Activated T-cell treated with anti-CD3 and anti-CD28 coated beads, Interleukin-2, amount 50 U/mL, for 72 hours (primary cell): ENCODE measurements at places on chromosomes 2 and 18. TPM values are rescaled to one million over a fixed set of nuclear protein-coding genes. Genes with fewer than 3 reads are reported as not detected.

DNA sequence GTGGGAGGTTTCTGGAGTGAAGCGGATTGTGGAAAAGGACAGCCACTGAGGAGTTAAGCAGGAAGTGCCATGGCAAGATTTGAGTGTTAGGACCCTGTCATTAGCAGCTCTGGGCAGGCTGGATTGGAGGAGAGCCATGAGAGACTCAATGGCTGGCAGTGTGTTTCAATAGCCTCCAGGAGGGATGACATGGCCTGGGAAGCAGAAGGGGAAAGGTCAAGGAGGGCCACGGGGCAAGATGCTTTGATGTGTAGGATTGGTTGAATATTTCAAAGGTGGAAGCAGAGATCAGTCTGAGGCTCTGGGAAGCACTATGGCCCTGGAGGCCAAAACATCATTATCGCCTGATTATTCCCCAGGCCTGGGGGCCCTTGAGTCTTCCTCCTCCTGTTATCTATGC is 229.0 kb upstream of the HS6ST1 start:
- no peaks in the 10 kb centered on the region for H3K36me3 ChIP-seq
- H3K4me3 ChIP-seq, result no peak overlapping the region
- H3K27me3 ChIP-seq, result no peaks in the 10 kb centered on the region
- no peak overlapping the region for H3K27ac ChIP-seq
- H3K4me1 ChIP-seq, result no peaks in the 10 kb centered on the region

DNA sequence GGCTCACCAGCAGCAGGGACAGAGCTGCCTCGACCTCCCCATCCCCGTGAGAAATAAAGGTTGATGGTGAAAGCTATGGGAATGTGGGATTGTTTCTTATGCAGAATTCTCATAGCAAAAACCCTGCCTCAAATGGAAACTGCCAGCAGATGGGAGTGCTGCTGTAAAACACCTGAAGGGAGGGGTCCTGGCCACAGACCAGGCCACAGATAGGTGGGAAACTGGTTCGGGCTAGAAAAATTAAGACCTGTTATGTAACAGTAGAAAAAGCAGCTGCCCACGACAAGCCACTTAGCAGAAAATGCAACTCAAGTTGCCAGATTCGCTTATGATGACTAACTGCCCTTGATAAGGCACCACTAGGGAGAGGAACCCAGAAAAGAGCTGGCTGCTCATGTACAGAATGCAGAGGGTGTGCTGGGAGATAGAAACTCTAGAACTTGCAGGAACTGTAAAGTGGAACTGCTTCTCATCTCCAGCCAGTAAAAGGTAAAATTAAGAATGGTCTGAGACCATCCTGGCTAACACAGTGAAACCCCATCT is 114.5 kb upstream of the SALL3 start:
- H3K27ac ChIP-seq, result no peak overlapping the region
- peaks cover 13% of the 10 kb centered on the region for H3K27me3 ChIP-seq
- H3K4me3 ChIP-seq, result no peak overlapping the region

SCYGR4 gene
- total RNA-seq, result not detected

- no peak overlapping the region for H3K4me3 ChIP-seq
- H3K27ac ChIP-seq, result no peak overlapping the region
- H3K27me3 ChIP-seq, result no peaks in the 10 kb centered on the region
- peaks cover 11% of the 10 kb centered on the region for H3K36me3 ChIP-seq
These were observed 9.6 kb downstream of the MRPL30 start for GRCh38 chr2:99190548-99190947.

ODC1 gene
- 72.0 TPM for total RNA-seq

DNER gene
- total RNA-seq, result not detected

- DNase-seq, result no peak
- H3K27ac ChIP-seq, result no peak overlapping the region
- H3K4me3 ChIP-seq, result no peak overlapping the region
- no peaks in the 10 kb centered on the region for H3K36me3 ChIP-seq
- H3K4me1 ChIP-seq, result no peaks in the 10 kb centered on the region
These were observed 124.0 kb downstream of the PKP4 start for GRCh38 chr2:158580760-158581159.

DNA sequence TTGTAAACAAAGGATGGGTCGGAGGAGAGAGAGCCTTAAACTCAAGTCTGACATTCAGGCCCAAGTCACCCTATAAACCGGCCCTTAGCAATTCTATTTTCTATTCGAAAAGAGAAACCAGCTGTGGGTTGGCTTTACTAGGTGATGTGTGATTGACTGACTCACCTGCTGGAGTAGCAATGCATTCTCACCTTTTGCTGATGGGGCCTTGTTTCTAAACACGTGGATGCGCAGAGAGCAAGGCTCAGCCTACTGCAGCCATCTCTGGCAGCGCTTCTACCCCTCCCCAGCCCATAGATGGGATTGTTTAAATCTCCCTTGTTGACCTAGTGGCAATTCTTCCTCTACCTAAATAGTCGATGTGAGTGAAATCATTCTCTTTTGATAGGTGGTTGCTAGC is 138.5 kb downstream of the MEIS1 start:
- H3K27ac ChIP-seq, result no peak overlapping the region
- H3K36me3 ChIP-seq, result no peaks in the 10 kb centered on the region
- H3K4me1 ChIP-seq, result peaks cover 8% of the 10 kb centered on the region
- H3K4me3 ChIP-seq, result no peak overlapping the region

AKAIN1 gene
- not detected for total RNA-seq

OTOS gene
- not detected for total RNA-seq

DNA sequence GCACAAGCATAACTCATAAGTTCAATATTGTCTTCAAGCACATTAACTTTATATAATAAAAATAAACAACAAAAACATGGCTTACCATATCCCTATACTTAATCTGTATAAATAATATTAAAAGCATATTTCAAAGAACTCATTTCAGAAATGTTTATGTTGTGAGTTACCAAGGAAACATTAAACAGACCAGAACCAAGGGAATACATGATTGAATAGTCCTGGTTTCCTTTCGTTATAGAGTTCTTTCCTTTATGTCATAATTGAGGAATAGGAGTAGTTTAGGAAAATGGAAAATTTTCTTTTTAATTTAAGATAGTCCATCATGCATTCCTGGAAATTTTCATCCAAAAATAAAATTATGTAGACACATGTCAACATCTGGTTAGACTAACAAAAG is 343.0 kb downstream of the ERBB4 start:
- H3K27me3 ChIP-seq, result no peaks in the 10 kb centered on the region
- H3K4me1 ChIP-seq, result no peaks in the 10 kb centered on the region
- no peak overlapping the region for H3K4me3 ChIP-seq
- H3K27ac ChIP-seq, result no peak overlapping the region

GRCh38 chr2:11082880-11083279 is 72.4 kb upstream of the SLC66A3 start:
- peaks cover 7% of the 10 kb centered on the region for H3K27me3 ChIP-seq
- no peak overlapping the region for H3K4me3 ChIP-seq
- no peak for DNase-seq
- no peaks in the 10 kb centered on the region for H3K36me3 ChIP-seq
- H3K4me1 ChIP-seq, result no peaks in the 10 kb centered on the region
